ENCODE measurements at places on chromosomes 13 and 19. TPM values are rescaled to one million over a fixed set of nuclear protein-coding genes. Genes with fewer than 3 reads are reported as not detected.

- DNase-seq, result peak; percentile 20
These were observed 311.7 kb downstream of the TBC1D4 start for GRCh38 chr13:75170311-75170710.

Gene SIGLEC8
- 0.59 TPM for total RNA-seq

DNA sequence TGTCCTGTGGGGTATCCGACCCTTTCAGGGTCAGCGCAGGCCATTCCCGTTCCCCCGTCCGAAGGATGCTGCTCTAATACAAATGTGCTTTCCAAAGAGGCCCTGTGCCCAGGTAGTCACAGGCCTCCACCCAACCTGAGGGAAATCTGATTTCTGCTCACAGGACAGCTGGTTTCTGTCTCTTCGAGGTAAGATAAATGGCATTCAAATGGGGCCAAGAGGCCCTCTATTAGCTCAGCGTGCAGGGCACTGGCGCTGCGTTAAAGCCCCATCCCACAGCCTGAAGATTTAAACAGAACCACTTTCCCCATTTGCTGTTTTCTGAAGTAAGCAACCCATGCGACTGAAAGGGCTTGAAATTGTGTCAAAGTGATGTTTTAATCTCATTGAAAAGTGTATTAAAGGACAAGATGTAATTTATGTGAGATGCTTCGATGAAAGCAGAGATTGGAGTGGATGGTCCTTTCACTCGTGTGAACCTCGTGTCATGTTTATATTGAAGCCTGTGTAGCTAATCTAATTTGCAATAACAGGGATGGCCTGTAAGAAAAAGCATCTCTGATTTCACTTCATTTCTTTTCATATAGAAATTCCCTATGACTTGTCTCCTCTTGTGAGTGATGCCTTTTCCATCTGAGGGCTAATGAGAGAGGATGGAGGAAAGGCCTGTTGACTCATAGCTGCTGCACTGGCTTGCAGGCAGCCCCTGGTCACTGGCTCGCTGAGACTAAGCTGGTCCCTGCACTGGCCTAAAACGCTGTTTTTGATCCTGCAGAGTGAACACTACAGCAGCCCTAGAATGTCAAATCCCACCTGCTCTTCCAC is 7.3 kb upstream of the SOX1 start:
- DNase-seq, result no peak

DNA sequence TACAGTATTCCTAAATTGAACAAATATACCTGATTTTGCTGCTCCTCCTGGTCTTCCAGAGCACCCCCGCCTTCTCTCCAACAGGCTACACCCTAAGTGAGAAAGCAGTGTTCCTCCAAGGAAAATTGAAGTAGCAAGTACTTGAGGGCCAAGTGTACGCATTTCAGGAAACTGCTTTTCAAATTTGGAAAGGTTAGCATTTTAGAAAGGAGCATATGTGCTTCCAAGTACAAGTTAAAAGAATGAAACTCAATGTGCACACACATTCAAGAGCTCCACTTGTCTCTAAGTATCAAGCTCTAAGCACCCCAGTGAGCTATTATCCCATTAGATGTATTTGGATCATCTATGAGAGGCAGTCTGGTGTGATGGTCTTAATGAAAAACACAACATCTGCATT is 25.8 kb downstream of the LHFPL6 start:
- DNase-seq, result no peak
